ENCODE measurements at places on chromosomes 3 and 15.

GRCh38 chr3:12822725-12823373, 18.5 kb downstream of the RPL32 start:
- no peak for DNase-seq

DNA sequence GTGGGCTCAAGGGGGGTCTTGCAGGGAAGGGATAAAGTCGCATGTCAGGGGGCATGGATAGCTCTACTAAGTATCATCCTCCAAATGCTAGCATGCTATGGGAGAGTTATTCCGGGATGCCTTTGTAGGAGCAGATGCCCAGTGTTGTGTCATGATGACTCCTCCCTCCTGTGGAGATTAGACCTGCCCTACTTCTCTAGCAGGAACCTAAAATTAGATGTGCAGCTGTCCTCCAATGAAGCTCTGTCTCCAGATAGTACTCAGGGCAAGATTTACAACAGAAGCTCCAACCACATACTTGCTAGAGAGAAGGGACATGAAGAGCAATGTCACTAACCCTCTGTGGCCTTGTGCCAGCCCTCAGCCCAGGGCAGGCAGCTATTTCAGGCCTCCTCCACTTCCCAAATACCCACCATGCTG, 82.5 kb downstream of the AGBL1 start:
- DNase-seq: no peak

DNA sequence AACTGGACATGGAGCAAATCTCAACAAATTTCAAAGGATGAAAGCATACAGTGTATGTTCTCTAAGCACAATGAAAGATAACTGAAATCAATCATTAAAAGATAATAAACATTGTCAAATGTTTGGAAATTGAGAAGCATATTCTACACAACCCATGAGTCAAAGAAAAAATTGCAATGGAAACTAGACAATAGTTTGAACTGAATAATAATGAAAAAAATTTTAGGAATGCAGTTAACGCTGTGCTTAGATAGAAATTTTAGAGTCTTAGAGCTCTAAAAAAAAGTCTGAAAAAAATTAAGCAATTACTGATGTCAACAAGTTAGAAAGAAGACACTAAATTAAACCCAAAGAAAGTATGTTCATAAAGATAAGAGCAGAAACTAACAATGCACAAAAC, 15.5 kb downstream of the RABL3 start:
- no peak for DNase-seq

GRCh38 chr15:85389772-85390171, 9.4 kb downstream of the AKAP13 start:
- DNase-seq: no peak

All from right forelimb (tissue), 1 donor.